ENCODE measurements at places on chromosomes 16 and 17. TPM values are rescaled to one million over a fixed set of nuclear protein-coding genes. Genes with fewer than 3 reads are reported as not detected.

The SPECC1 gene
- 155 TPM for total RNA-seq

The PIRT gene
- total RNA-seq, result not detected

The TMEM238L gene
- total RNA-seq, result not detected

The TRPV2 gene
- total RNA-seq, result 62.5 TPM

The KRT31 gene
- total RNA-seq, result not detected

The IGF2BP1 gene
- total RNA-seq, result 0.59 TPM

The CCL4 gene
- total RNA-seq, result 0.36 TPM

The HIRIP3 gene
- 3.5 TPM for total RNA-seq

The CCNF gene
- total RNA-seq, result 6.9 TPM

The WSB1 gene
- total RNA-seq, result 158 TPM

The EEF2K gene
- 34.2 TPM for total RNA-seq

The PALB2 gene
- 15.9 TPM for total RNA-seq

The CACNG5 gene
- total RNA-seq, result not detected

The KRT17 gene
- total RNA-seq, result 4.7 TPM

The MT3 gene
- total RNA-seq, result not detected

The TPSD1 gene
- not detected for total RNA-seq

The MT1F gene
- total RNA-seq, result 2.1 TPM

The CA5A gene
- total RNA-seq, result not detected

The TNS4 gene
- total RNA-seq, result under 0.01 TPM

The SPNS2 gene
- under 0.01 TPM for total RNA-seq

The EPX gene
- not detected for total RNA-seq

The PRSS53 gene
- 2.7 TPM for total RNA-seq

The CDH5 gene
- total RNA-seq, result 0.72 TPM

The KRT33B gene
- total RNA-seq, result 1.1 TPM

The VWA3A gene
- total RNA-seq, result under 0.01 TPM

The DOC2B gene
- not detected for total RNA-seq

The NACA2 gene
- not detected for total RNA-seq

The GDPD1 gene
- total RNA-seq, result 1.1 TPM

The CACNA1G gene
- total RNA-seq, result under 0.01 TPM

The SLFN14 gene
- total RNA-seq, result under 0.01 TPM

The C16orf46 gene
- total RNA-seq, result 2.2 TPM

The MILR1 gene
- 12.3 TPM for total RNA-seq

The DNAI2 gene
- total RNA-seq, result not detected

The TEKT5 gene
- total RNA-seq, result 0.29 TPM

The ATAD5 gene
- 1.8 TPM for total RNA-seq

The GH2 gene
- not detected for total RNA-seq

The XYLT1 gene
- total RNA-seq, result 43.4 TPM

The CRISPLD2 gene
- total RNA-seq, result 122 TPM

The PSMC3IP gene
- total RNA-seq, result 1.8 TPM

The CRHR1 gene
- total RNA-seq, result not detected

The CPNE7 gene
- total RNA-seq, result 21.8 TPM

The GPRC5C gene
- 2.9 TPM for total RNA-seq

The PMFBP1 gene
- total RNA-seq, result 0.59 TPM

The CCDC144A gene
- 28.0 TPM for total RNA-seq

The HYDIN gene
- total RNA-seq, result 3.2 TPM

The ACAP1 gene
- not detected for total RNA-seq

All from osteoblast (primary cell).